ENCODE measurements at places on chromosomes 3 and 15.

DNA sequence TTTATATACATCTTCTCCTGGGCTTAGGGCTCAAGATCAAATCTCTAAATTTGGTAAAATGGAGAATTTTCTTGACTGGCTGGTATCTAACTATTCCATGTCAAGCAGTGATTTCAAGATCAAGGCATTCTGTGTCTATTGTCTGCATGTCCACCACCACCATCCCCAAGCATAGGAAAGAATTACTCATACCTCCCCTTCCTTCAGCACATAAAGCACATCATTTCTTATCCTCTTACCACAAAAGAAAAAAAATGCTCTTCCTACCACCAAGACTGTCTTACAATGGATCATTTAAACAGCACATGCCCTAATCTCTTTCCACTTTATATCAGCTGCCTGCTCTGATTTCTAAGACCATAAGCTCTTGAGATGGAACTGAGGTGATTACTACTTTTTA is 470.5 kb upstream of the THBS1 start:
- no peak for DNase-seq

- DNase-seq = peak; percentile 66
Measured at GRCh38 chr3:107633327-107634098, 110.8 kb downstream of the BBX start.

GRCh38 chr3:196135693-196136639 is 54.1 kb upstream of the TFRC start:
- no peak for DNase-seq

- DNase-seq = no peak
Measured at GRCh38 chr3:39005295-39005694, 46.4 kb downstream of the SCN11A start.

DNA sequence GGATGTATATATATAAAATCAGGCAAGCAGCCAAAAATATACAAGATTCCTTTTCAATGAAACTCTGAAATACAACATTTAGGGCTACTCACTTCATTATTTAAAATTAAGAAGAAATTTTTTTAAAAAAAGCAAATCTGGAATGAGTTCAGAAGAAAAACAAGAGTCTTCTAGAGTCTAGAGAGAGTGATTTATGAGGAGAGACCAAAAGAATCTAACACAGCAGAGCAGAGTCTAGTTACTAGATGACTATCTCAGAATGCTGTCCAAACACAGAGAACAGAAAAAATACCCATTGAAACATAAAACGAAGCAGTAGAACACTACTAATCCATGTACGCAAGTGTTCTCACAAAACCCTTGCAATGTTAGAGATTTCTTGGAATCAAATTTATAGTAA is 275.2 kb upstream of the CBLB start:
- DNase-seq = no peak

Data from adrenal gland (tissue), 19 donors.